ENCODE measurements at places on chromosomes 4 and X.

DNA sequence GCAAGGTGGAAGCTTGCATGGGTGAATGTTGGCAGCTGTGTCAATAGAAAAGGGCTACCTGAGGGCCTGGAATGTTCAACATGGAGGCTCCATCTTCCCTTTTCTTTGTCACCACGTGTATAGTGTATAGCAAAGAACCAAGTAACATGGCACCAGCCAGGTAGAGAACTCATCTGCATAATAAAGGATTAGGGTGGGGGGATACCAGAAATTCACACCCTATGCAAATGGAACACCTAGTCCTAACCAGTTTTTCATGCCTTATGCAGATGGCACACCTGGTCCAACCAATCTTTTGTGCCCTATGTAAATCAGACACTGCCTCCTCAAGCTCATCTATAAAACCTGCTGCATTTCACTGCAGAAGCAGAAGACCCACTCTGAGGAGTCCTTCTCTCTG, 169.6 kb upstream of the GLRA2 start:
- DNase-seq: no peak

DNA sequence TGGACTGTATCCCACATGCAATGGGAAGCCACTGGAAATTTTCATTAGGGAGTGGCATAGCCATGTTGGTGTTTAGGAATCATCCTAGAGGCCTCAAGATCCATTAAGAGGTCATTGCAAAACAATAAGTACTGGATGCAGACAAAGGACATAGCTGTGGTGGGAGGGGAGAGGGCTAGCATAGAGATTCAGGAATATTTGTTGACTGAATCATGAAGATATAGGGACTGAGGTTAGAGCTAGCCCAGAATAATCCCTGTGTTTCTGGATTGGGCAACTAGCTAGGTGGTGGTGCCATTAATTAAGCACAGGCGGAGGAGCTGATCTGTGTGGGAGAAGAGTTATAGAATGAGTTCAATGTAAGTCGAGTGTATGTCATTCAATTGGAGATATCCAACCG, 135.0 kb downstream of the RAB28 start:
- DNase-seq: no peak

DNA sequence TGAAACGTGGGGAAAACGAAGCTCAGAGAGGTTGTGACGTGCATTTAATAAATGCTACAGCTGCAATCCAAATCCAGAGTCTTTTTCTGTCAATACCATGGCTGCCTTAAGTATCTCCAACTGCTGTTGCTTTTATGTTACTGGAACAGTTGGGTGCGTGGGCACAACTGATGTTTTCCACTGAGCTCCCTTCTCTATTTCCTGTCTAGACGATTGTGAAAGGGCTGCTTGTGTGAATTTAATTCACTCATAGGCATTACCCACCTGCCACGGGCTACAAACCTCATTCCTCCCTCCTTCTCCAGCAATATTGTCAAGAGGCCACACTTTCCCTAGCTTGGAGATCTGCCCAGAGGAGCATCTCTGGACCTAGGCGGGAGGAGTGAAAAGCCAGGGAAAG, 526.0 kb downstream of the MID1IP1 start:
- peak; percentile 35 for DNase-seq

- no peak for DNase-seq
Observed at GRCh38 chrX:111519215-111519614, 7.8 kb downstream of the SERTM2 start.
